Ovary (tissue), 10 donors: ENCODE measurements at places on chromosomes 2 and 18. TPM values are rescaled to one million over a fixed set of nuclear protein-coding genes. Genes with fewer than 3 reads are reported as not detected.

The ME2 gene
- total RNA-seq: 30.3 TPM

GRCh38 chr2:159960414-159960813, 102.0 kb downstream of the PLA2R1 start:
- no peak for DNase-seq

The GRP gene
- not detected for total RNA-seq

The C2orf66 gene
- 0.20 TPM for total RNA-seq

GRCh38 chr2:111134055-111134454, 13.3 kb downstream of the BCL2L11 start:
- no peak for DNase-seq

GRCh38 chr2:236078297-236079255, 89.6 kb downstream of the GBX2 start:
- no peak for DNase-seq

DNA sequence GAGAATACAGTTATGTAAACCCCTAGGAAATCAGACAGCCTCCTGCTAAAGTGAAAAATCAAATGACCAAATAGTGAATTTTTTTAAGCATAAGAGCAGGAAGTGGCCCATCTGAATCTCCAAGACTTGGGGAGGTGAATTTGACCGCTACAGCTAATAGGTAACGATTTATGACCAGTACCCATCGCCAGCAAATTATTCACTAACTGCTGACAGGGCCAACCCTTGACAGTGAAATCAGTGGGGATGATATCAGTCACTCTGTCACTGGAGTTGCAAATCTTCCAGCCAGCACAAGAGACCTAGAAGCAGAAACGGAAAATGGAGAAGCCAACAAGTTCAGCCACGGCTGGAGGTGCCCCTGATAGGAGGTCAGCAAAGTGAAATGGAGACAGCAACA, 164.3 kb upstream of the PIK3C3 start:
- no peak for DNase-seq

The CGREF1 gene
- 18.0 TPM for total RNA-seq

DNA sequence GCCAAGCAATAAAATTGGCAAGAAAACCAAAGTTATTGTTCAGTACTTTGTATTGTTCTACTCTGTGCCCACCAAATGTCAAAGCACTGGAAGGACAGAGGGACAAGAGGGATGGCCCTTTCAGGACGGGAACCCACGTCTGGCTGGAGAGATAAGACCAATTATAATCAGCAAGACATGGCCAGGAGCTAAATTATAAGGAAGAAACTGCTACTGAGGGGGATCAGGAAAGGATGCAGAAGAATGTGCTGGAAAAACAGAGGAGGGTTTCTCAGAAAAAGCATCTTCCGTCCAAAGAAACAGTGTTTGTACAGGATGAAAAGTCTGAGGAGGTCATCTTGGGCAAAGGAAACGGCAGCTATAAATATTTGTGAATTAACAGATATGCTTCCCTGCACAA, 46.4 kb upstream of the NARS1 start:
- DNase-seq: no peak

DNA sequence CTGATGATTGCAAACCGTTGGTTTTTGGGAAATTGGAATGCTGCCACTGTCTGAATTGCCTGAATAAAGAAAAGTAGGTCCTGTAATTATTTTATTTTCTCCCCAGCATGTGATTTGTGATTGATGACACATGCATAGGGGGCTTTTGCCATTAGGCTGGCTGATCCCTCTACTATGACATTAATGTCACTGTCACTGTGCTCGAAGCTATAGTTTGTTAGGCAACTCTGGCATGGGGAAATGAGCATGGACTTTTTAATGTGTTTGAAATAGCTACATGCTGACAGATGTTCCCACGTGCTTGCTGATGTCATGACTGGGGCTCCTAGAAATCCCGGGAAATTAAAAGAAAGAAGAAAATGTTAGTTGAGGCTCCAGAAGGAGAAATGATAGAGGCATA, 99.1 kb downstream of the HRH4 start:
- no peak for DNase-seq

DNA sequence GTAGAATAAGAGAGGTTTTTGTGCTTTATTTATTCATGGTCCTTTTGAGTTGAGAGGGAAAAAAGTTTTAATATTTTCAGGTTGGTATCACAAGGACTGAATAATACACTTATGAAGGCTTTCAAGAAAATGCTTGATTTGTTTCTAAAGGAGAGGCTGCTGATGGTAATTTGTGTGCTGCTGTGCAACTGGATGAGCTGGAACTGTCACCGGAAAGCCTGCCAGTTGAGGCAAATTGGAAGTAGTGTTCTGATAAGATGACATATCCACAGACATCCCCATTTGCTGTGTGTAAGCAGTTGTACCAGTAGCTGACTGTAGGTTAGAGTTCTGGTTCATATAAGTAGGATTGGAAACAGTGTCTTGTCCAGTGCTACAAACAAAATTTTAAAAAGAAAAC, 21.6 kb upstream of the CACNB4 start:
- DNase-seq: no peak

The SCN9A gene
- total RNA-seq: 2.8 TPM

- no peak for DNase-seq
Observed at GRCh38 chr2:11104794-11105660, 50.2 kb upstream of the SLC66A3 start.
